ENCODE measurements at places on chromosomes 13 and 19.

GRCh38 chr13:111468037-111468959, 147.9 kb downstream of the TEX29 start:
- no peak for DNase-seq

GRCh38 chr19:2186071-2186846, 22.5 kb downstream of the DOT1L start:
- DNase-seq: no peak

DNA sequence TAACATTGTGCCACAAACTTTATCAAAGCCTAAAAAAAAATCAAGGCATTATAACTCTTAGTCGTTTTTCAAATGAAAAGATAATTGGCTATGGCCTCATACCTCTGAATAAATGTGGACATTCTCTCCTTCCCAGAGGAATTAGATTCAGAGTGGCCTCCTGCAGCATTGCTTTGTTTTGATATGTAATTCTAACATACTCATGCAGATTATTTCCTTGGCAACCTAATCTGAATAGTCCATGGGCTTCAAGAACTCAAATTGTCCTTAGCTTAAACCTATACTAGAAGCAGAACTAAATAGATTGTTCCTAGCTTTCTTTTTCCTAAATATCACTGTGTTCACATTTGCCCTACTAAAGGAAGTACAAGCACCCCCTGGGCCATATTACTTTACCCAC, 1146.9 kb downstream of the OLFM4 start:
- DNase-seq: no peak

DNA sequence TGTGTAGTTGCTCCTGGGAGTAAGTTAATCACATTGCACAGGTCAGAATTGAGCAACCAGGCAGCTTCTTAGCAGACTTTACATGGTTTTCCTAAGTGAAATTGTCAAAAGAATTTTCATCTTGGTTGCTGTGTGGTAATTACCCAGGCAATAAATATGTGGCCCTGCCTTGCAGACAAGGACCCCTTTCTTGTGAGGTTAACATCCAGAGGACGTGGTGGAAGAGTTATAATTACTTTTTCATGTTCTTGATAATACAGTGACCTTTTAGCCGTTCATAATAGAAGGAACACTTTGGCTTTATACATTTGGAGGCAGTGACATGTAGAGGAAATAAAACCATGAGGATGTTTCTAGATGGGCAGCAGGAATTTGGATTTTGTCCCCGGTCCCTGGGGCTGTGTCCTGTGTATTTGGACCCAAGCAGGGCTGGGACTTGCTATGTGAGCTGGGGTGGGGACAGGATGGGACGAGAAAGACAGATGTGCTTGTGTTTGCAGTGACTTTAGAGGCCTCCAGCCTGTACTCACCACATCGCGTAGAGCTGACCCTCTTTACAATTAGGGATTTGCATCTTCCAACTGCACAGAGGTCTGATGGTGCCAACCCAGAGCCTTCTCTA, 156.2 kb downstream of the STK24 start:
- DNase-seq: no peak

DNA sequence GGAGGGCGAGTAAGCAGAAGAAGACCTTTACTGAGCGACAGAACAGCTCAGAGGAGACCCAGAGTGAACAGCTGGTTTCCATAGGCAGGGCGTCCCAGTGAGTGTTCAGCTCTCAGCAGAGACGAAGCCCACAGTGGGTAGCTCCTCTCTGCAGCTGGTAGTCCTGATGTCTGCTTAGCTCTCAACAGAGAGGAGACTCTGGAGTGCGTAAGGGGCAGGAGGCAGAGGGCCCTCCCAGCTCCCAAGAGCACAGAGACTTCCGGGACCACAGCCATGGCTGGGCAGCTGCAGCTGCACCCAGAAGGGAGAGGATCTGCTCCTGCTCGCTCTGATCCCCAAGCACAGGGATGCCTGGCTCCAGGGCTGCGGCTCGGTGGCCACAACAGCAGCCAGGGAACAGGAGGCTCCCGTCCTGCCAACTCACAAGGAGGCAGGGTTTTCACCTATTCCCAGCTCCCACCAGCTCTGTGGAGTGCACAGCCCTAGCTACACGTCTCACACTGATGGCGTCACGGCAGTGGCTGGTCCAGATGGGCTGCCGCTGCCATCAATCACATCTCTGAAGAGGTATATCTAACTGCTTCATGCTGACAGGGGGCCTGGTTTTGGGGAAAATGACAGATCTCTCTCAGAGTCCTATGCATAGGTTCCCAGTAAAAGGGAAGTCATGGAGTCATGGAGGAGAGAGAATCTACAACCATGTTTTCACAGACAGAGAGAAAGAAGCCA, 2660.1 kb upstream of the PCDH20 start:
- DNase-seq: no peak

- no peak for DNase-seq
Measured at GRCh38 chr13:25920277-25920676, 131.5 kb downstream of the SHISA2 start.
